Cardiac septum (tissue), 1 donor: ENCODE measurements at places on chromosomes 13 and 19.
A peak's percentile ranks its signal among the peaks of the same experiment; 100 is the strongest.

- no peak for DNase-seq
Measured at GRCh38 chr13:101289764-101290163, 126.5 kb downstream of the NALCN start.

GRCh38 chr13:95386370-95386769 lies 85.1 kb upstream of the ABCC4 start:
- no peak for DNase-seq

DNA sequence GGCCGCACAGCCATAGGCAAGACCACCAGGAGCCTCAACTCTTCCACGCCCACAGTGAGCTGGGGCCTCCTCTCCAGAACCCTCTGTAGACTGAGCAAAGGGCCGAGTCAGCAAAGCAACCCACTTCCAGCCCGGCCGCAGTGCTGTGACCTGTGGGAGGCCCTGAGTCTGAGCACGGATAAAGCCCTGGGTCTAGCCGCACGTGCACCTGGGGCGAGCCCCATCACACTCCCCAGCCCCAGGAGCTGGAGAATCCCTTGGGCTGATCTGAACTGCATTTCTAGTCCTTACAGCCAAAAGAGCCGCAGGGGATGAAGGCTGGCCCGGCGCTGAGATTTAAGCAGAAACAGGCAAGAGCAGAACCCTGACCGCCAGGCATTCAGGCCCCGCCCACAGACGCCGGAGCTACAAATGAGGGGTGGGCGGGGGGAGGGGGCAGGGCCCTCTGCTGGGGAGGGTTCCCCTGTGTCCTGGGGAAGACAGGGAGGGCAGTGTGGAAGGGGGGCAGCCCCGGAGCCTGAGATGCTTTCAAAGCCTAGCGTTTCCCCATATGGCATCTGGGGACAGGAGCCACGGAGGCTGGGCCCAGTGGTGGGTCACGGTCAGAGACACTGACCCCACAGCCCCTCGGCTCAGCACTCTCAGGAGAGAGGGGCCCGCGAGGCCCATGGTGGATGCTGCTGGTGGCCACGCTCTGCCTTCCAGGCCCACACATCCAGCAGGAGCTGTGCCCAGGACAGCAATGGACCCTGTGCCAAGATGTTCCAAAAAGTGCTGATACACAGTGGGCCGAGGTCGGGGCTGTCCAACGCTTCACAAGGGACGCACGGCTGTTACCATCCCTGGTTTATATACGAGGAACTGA lies 4.9 kb downstream of the TMEM259 start:
- DNase-seq = no peak

DNA sequence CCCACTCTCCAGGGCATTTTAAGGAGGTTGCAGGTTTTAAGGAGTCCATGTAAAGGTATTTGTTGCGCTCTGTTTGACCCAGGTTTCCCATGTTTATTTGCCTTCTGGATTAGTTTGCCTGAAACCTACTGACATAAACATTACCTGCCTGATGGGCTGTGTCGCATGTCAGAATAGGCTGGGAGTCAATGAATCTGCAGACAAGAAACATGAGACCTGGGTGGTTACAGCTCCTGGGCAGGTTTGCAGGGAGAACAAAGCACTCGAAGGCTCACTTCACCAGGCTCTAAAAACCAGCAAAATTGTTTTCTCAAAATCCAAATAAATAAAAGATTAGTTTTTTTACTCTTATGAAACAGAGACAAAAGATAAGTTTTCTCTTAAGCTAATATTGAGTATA lies 114.4 kb upstream of the SERTM1 start:
- DNase-seq = no peak

DNA sequence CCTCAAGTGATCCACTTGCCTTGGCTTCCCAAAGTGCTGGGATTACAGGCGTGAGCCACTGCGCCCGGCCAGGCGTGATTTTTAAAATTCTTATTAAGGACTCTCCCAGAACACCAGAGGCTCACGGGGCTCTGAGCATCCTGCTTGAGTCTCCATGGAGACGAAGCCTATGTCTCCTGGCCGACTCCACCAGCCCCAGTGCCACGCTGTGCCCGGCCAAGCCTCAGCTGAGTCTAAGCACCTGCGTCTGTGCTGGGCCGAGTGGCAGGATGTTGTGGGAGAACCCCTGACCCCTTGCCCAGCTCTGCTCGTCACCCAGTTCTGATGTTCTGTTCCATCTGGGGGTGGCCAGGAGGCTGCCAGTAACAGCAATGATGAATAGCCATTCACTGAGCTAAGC lies 3.9 kb upstream of the CELF5 start:
- no peak for DNase-seq

DNA sequence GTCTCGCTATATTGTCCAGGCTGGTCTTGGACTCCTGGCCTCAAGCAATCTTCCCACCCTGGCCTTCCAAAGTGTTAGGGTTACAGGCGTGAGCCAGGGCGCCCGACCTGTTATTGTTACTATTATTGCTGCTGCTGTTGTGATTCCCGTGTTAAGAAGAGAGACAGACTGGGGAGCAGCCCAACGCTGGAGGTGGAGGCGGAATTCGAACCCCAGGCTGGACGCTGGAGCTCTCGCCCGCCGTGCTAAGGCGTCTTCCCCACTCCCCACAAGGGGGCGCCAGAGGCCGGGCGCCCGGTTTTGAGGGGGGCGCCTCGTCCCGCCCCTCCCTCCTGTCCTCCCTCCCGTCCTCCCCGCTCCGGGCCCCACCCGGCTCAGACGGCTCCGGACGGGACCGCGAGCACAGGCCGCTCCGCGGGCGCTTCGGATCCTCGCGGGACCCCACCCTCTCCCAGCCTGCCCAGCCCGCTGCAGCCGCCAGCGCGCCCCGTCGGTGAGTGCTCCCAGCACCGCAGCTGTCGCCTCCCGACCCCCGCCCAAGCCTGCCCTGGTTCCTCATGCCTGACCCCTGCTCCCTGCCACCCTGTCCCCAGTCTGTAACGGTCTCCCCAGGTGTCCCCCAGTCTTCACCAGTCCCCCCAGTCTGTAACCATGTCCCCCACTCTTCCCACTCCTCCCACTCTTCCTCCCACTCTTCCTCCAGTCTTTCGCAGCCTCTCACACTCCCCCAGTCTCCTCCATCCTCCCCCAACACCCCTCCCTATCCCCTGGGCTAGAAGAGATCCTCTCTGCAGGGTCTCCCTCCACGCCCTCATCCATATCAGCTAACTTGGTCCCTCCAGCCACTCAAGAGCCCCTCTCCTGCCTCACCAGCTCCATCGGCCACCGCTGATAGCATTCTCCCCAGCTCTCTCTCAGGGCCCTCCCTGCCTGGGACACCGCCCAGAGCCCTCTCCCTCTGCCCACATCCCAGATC lies at the start of gene EHD2:
Gene EHD2, plus strand, starts transcription at position 377 of the 976 bp plus-strand sequence. CDS start 3,191 bp downstream, outside the sequence.
- DNase-seq = peak; percentile 80

DNA sequence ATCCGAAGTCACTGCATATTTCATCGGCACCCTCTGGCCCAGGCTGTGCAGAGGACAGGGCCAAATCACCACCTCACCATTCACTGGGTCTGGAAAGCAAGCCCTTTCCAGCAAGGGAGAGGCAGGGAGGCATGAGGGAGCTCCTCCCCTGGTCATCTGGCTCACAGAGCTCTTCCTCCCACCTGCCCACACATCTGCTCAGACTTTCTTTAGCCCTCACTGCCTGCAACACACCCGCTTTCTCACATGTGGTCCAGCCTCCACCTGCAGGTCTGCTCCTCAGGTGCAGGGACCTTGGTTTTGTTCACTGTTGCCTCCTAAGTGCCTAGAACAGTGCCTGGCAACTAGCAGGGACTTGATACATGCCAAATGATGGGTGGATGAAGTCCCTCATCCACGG lies 21.0 kb upstream of the SLC35E1 start:
- no peak for DNase-seq

DNA sequence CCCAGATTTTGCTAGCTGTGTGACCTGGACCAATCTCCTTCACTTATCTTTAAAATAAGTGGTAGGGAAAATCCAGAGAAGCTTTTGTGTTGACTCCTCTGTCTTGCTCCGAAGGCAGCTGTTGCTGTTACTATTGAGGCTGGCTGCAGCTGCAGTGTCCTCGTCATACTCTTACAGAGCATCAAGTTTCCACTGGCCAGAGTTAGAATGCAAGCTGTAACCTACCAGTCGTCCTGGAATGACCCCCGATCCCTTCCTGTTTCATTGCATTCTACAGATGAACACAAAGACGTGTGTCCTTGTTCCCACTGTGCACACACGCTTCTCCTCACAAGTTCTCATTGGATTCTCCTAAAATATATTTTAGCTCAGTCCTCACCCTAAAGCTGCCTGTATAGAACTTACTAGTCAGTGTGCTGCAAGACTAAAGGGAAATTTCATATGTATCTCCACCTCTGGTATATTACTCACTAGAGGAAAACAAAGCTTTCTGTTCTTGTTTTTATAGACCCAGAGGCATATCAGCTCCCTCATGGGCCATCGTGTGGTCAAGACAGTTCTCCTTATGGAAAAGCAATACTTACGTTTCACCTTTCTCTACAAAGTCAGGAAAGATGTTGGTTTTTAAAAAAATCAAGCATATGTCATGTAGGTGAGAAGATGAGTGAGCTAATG lies 589.8 kb downstream of the LMO7 start:
- no peak for DNase-seq

DNA sequence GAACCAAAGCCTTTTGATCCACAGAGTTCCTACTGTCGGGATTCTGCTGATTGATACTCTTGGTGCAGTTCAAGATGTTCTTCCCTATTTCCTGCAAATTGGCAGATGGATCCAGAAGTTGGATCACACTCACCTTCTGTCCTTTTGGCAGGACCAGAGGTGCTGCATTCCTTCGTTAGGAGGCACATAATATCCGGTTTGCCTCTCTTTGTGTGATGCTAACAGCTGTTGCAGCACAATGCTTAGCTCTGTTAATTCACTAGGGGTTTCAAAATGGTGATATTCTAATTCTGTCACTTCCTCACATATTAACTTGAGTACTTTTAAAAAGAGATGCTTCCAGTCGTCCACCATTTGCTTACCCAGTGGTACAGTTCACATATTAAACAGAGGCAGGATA lies 15.2 kb upstream of the CHST8 start:
- no peak for DNase-seq

DNA sequence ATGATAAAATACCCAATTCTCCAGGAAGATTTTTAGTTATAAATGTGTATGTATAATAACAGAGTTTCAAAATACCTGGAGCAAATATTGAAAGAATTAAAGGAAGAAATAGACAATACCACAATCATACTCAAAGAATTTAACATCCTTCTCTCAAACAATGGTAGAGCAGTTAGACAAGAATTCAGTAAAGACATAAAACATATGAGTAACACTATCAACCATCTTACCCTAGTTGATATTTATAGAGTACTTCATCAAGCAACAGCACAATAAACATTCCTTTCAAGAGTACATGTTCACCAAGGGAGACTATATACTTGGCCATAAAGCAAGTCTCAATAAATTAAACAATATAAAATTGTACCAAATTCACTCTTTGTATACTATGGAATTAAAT lies 108.4 kb downstream of the DLEU7 start:
- no peak for DNase-seq

DNA sequence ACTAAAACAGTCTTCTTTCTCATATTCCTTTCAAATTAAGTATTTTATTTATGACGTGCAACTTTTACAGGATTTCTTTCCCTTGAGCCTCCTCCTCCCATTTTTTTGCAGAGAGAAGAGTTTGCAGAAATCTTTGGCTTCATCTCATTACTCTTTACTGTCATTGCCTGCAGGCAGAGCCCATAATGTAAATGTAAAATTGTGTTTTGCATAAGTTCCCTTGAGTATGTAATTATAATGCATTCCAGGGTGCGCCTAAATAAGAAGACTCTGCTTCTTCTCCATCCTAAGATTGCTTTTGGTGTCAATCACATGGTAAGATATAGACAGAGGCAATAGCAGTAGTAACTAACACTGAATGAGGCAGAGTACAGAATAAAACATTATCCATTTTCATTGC lies 23.0 kb downstream of the MIR17HG start:
- DNase-seq = no peak

DNA sequence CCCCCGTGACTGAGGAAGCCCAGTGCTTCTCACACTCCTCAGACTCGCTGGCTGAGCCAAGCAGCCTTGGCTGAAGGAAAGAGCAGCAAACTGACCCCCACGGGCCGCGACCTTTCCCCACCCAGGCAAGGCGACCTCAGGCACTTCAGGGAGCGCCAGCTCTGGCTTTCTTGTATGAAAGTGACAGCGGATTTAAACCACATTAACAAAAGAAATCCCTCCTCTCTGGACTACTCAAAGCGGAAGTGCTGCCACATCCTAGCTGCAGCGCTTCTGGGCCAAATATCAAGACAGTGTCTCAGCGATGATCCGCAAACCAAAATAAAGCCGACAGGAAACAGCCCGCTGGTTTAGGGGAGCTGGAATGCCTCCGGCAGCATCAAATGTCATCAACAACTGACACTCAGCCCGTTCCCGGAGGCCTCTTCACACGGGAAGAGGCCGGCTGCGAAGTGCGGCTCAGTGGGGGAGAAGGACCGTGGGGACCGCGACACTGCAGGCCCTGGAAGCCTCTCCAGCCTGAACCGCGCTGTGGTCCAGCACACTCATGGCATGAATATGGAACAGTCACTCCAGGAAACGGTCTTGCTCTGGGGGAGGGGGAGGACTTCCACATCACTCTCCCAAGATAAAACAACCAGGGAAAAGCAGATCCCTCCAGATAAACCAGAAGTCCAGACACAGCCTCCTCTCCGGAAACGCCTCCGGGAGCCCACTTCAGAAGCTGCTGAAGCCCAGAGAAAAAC lies 1.4 kb downstream of the RASA3 start:
- peak; percentile 85 for DNase-seq

GRCh38 chr13:67736646-67737420 lies 506.7 kb upstream of the PCDH9 start:
- DNase-seq = no peak

DNA sequence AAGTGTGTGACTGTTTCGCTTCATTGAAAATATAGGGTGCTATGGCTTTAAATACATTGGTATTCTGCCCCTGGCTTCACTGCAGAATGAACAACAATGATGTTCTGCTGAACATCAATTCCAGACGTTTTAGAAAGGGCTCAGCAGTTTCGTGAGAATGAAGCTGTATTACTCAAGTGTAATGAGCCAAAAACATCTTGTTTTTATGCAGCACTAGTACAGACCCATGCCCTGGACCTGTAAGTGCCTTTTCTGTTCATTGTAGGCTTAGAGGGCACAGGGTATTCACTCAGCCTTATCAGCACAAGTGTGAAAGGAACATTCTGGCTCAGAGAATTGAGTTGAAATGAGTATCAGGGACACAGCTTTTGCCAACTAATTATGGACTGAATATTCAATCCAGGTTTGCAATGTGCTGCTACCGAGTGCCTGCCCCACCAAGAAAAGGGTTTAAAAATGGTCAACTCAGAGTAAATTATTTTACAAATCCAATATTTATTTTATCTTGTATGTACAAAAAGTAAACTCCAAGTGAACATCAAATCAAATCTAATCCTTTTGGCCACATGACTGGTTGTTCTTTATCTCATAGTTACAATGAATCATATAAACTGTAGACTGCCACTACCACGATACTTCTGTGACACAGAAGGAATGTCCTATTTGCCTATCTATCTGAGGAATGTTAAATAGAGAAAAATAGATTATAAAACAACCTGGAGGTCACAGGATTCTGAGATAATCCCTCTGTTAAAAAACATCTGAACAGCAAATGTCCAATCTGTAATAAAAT lies 362.8 kb downstream of the NALCN start:
- no peak for DNase-seq
